Inflammatory macrophage treated with lipopolysaccharide for 4 hours (primary cell): ENCODE measurements at places on chromosomes 5 and 9.
A peak's percentile ranks its signal among the peaks of the same experiment; 100 is the strongest.

GRCh38 chr5:98779264-98779877, 5.9 kb downstream of the RGMB start:
- no peak for DNase-seq

- DNase-seq, result no peak
Measured at GRCh38 chr5:68419081-68419636, 203.6 kb downstream of the PIK3R1 start.

- DNase-seq, result no peak
Measured at GRCh38 chr5:89435347-89435746, 552.4 kb upstream of the MEF2C start.

GRCh38 chr5:131630208-131630962, 4.6 kb downstream of the RAPGEF6 start:
- DNase-seq, result peak; percentile 21

- no peak for DNase-seq
Measured at GRCh38 chr5:15480436-15480835, 19.5 kb upstream of the FBXL7 start.

DNA sequence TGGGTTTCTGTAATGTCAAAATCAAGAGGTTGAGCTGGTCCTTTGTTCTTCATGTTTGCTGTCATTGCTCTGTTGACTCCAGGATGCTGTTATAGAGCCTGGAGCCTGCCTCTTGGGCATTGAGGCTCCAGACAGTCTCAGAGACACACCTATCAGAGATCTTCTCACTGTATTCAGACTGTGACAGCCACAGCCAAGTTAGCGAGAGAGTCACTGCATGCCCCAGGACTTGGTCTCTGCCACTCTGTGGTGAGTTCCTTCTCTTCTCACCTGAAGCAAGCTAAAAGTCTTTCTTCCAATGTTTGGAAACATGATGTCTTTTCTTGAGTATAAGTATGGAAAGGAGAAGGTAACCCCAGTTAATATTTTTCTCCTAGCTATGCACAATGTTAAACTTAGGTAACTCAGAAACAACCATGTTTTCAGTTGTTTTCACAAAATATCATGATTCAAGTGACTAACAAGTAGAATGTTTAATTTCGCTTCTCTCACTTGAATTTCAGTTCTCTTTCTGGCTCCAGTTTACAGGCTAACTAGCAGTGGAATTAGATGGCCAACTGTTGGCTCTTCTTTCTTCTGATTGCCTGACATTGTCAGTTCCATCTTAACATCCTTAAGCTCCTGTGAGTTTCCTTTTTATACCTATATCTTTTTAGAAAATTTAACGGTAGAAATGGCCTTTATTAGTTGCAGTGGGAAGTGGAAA, 20.6 kb upstream of the ZFYVE16 start:
- peak; percentile 57 for DNase-seq

DNA sequence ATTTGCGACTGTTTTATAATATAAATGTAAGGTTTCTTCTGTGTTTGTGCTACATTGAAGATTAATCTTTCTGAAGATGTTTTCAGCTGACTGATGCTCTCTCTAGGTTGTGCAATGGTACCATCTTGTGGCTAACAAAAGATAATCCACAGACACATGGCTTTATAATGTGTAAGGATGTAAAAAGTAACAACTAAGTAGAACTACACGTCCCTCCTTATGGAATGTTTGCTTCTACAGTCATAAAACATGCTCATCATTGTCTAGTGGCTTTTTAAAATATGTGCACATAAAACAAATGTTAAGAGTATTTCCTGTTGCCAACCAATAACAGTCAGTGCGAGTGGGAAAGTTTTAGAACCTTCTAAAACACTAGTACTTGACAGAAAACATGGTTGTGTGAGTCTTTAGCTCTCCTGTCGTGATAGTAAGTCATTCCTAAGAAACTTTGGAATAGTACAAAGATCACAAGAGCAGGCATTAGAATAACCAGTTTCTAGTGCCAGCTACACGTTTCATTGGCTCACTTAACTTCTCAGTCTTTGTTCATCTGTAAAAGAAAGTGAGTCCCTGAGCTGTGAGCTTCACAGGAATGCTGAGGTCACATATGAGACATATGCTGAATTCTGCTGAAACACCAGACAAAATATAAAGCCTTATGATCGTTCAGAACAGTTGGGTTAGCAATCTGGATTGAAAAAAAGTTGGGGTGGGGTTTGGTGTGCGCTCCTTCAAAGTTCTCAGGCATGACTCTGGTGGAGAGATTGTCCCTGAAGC, 75.7 kb upstream of the GLIS3 start:
- DNase-seq, result peak; percentile 10

DNA sequence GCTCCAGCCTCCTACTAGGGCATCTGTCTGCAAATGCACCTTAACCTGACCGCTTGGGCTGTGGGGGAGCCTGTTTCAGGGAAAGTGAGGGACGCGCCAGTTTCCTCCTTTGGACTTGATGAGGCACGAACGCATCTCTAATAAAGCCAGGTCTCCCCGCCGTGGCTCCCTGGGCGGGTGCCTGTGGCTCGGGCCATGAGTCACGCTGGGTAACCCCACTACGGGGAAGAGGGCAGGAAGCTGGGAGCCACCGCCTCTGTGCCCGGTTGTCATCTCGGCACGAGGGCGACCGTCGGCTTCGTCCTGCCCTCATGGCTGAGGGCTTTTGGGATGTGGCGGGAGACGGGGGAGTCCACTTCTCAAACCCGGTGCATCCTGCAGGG, 12.1 kb downstream of the NOTCH1 start:
- DNase-seq, result peak; percentile 88

DNA sequence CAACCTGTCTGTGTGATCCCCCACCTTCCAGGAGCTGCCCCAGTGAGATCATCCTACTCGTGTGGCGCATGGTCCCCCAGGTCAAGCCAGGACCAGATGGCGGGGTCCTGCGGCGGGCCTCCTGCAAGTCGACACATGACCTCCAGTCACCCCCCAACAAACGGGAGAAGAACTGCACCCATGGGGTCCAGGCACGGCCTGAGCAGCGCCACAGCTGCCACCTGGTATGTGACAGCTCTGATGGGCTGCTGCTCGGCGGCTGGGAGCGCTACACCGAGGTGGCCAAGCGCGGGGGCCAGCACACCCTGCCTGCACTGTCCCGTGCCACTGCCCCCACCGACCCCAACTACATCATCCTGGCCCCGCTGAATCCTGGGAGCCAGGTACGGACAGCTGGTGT, 43.7 kb downstream of the RGS3 start:
- DNase-seq, result no peak

DNA sequence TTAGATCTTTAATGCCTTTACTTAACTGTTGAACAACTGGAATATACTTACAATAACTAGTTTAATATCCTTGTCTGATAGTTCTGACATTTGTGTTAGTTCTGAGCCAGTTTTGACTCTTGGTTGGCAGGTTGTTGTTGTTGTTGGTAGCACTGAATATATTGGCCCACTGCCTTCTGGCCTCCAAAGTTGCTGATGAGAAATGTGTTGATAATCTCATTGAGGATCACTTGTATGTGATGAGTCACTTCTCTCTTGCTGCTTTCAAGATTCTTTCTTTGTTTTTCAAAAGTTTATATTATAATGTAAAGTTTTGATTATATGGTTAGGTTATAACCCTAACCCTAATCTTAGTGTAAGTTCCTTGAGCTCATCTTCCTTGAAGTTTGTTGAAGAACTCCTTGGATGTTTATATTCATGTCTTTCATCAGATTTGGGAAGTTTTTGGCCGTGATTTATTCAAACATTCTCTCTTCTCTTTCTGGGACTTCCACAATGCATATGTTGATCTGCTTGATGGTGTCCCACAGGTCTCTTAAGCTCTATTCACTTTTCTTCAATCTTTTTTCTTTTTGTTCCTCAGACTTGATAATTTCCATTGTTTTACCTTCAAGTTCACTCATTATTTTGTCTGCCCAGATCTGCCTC, 149.7 kb downstream of the FGF18 start:
- DNase-seq, result no peak

- no peak for DNase-seq
Measured at GRCh38 chr9:91658513-91659105, 235.0 kb upstream of the NFIL3 start.

- DNase-seq, result no peak
Measured at GRCh38 chr5:150261231-150261630, 28.3 kb downstream of the CAMK2A start.

GRCh38 chr5:147831465-147831864, at the start of gene SPINK1:
SPINK1 (minus strand) TSS chr5:147831671; CDS start chr5:147831577, 94 bp downstream.
- no peak for DNase-seq

- DNase-seq, result no peak
Measured at GRCh38 chr5:139108063-139108824, 89.9 kb downstream of the SIL1 start.

- peak; percentile 78 for DNase-seq
Measured at GRCh38 chr9:88835038-88835466, 156.2 kb upstream of the S1PR3 start.

GRCh38 chr5:137753691-137754187, 424 bp downstream of the HNRNPA0 start:
- DNase-seq, result peak; percentile 54

- no peak for DNase-seq
Measured at GRCh38 chr5:14640765-14641164, 23.8 kb upstream of the OTULIN start.

DNA sequence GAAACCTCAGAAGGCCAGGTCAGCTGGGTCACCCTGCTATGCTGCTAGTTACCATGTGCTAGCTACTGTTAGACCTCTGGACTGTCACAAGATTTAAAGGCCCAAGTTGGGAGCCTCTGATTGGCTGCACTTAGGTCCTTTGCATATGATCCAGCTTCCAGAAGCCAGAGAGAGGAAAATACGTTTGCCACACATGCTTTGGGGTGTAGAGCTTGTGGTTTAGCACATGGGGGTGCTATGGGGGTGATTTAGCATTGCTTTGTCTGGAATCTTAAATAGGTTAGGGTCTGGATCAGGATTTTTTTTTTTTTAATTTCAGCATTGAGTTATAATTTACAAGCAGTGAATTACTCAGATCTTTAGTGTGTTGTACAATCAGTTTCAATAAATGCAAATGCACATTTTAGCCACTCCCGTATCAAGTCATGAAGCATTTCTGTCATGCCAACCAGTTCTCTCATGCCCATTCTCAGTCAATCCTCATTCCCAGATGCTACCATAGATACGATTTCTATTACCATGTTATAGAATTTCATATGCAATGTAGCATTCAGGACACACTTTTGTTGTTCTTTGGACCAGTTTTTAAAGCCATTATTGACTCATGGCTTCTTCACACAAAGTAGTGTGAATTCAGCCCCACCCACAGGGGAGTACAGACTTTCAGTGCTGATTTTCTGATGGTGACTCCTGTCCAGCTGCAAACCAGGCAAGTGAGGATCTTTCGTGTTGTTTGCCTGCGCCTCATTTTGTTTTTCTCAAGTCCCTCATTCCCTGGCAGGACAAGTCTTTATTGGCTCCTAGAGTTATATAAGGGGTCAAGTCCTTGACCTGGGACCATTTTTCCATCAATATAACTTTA, 250.4 kb downstream of the LRRC70 start:
- DNase-seq, result no peak

GRCh38 chr5:160303690-160304089, 8.7 kb downstream of the CCNJL start:
- DNase-seq, result no peak

DNA sequence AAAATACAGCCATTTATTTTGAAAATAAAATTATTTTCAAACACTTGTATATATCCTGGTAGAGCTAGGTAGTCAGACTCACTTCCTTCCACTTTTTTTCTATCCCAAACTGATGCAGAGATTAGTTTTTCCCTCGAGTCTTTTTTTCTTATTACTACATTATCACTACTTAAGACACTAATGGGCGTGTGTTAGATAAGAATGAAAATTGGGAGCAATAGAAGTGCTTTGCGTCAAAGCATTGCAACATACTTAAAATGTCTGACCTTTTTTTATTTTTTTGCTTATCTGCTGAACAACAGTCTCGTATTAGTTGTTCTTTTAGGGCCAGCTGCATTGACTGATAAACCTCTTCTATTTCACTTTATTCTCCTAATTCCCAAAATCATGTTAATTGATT, 1278.7 kb downstream of the CDH12 start:
- no peak for DNase-seq

- DNase-seq, result peak; percentile 71
Measured at GRCh38 chr9:124047251-124047672, 35.7 kb downstream of the LHX2 start.

DNA sequence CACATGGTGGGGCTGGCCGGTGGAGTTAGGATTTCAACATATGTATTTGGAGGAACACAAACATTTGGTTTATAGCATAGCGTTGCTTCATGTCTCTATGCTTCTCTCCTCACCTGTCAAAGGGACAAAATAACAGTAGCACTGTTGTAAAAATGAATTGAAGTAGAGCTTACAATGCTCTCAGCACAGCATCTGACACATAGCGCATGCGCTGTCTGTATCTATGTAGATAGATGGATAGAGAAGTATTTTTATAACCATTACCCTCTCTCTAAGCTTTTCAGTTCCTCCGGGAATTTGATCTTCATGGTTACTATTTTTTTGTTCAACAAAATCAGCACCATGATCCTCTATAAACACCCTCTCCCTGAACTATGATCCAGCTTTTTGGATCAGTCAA, 166.0 kb downstream of the TTLL11 start:
- no peak for DNase-seq

GRCh38 chr5:163509291-163509951, 4.0 kb downstream of the MAT2B start:
- peak; percentile 1 for DNase-seq

DNA sequence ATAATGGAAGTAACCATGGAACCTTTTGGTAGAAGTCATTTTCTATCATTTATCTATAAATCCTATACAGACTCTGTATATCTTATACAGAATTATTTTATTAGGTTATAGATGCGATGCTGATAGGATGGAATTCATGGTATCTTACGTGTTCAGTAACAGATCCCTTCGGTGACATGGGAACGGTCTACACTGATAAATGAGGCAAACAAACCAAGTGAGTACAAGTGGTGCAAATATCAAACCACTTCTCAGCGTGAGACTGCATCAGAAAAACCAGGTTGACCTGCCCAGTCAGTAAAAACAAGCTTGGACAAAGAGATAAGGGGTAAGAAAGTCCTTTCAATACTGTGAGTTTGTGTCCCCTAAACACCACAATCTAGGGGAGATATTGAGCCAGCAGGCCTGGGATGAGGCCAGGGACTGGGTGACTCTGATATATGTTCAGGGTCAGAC, 215.5 kb downstream of the GAPVD1 start:
- DNase-seq, result no peak

DNA sequence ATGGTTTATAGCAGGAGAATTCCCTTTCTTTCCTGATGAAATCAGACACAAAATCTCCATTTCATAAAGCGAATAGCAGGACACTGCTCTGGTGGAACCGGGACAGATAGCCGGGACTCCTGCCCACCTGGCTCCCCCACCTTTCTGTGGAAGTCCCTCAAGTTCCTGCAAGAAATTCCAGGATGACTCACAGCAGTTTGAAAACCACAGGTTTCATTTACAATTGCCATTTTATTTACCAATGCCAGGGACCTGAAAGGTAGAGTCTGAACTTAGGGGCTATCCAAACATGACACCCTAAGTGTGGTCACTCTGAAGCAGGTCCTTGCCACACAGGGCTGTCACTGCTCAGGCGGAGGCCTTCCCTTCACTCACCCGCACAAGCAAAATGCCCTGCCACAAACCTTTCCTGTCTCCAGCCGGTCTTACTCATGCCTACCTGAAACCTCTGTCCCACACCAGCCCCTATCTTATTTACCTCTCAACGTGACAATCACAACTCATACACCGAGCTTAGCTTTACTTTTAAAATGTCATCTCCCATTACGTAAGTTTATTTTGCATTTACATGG, 63.3 kb upstream of the TAF1L start:
- DNase-seq, result no peak
